ENCODE measurements at places on chromosomes 11 and 22. TPM values are rescaled to one million over a fixed set of nuclear protein-coding genes. Genes with fewer than 3 reads are reported as not detected.

KCNJ1 gene
- not detected for total RNA-seq

DAGLA gene
- 9.6 TPM for total RNA-seq

MS4A1 gene
- not detected for total RNA-seq

TAF6L gene
- 39.4 TPM for total RNA-seq

DERL3 gene
- 1.2 TPM for total RNA-seq

- peaks cover 1% of the 10 kb centered on the region for H3K4me1 ChIP-seq
- H3K27me3 ChIP-seq = peaks cover 10% of the 10 kb centered on the region
- no peak overlapping the region for H3K4me3 ChIP-seq
- H3K36me3 ChIP-seq = peaks cover 5% of the 10 kb centered on the region
Observed at GRCh38 chr11:118055966-118056365, 20.9 kb upstream of the TMPRSS4 start.

GRCh38 chr11:36818410-36818809, 220.4 kb upstream of the RAG2 start:
- no peaks in the 10 kb centered on the region for H3K4me1 ChIP-seq
- H3K27me3 ChIP-seq = no peaks in the 10 kb centered on the region
- H3K4me3 ChIP-seq = no peak overlapping the region

GRCh38 chr11:112558691-112559090, 298.0 kb upstream of the PLET1 start:
- no peaks in the 10 kb centered on the region for H3K4me1 ChIP-seq
- no peak for DNase-seq
- H3K4me3 ChIP-seq = no peak overlapping the region
- peaks cover 2% of the 10 kb centered on the region for H3K27me3 ChIP-seq
- no peak overlapping the region for H3K27ac ChIP-seq
- no peaks in the 10 kb centered on the region for H3K36me3 ChIP-seq

Measured in glutamatergic neuron (in vitro differentiated cells).